ENCODE measurements at places on chromosomes 5 and 9.

- DNase-seq: no peak
Observed at GRCh38 chr5:140795259-140795641, 598 bp downstream of the PCDHA2 start.

DNA sequence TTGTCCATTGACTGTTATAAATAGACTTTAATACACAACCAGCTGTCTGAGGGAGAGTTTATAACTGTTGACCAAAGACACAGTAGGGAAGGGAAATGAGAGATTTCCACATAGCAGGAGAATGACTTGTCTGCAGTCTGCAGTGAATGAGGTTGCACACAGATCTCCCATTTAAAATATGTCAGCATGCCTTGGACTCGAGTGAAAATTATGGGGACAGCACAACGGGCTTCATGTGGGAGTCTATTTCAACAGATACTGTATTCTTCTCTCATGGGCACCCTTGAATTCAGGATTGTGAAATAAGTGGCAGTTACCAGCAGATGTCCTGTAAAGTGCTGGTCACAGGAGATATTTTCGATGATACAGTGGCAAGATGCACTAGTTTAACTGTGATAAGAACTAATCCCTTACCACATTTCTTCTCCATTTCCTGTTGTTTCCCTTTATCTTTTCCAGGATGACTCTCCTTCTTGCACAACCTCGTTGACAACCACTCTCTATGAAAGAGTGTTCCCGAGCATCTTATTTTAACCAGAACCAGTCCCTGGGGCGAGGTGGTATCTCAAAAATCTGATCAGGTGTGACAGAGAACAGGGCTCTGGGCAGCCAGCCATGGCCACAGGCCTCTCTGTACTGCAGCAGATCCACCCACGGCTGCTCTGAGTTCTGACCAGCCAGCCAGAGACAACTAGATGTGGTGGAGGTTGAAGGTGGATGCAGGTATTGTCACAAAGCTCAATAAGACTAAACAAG, 51.5 kb upstream of the MAP3K1 start:
- peak; percentile 29 for DNase-seq

- DNase-seq: no peak
Observed at GRCh38 chr9:75976549-75976948, 86.1 kb downstream of the PCSK5 start.

DNA sequence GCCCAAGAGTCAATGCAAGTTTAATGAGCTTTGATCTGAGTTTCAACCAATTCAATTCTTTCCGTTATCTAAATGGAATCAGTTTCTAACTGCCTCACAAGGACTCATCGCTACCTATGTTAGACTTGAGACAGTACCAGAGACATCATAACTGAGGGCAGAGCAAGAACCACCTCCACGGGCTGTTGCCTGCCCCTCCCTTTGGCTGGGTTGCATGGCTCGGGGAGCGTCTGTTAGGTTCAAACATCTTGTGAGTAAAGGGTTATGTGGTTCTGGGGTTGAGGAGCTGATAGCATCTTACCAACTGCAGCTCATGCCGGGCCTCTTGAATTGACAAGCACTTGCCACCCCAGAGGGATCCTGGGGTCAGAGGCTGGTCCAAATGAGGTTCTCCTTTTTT, 457.9 kb downstream of the ENC1 start:
- no peak for DNase-seq

DNA sequence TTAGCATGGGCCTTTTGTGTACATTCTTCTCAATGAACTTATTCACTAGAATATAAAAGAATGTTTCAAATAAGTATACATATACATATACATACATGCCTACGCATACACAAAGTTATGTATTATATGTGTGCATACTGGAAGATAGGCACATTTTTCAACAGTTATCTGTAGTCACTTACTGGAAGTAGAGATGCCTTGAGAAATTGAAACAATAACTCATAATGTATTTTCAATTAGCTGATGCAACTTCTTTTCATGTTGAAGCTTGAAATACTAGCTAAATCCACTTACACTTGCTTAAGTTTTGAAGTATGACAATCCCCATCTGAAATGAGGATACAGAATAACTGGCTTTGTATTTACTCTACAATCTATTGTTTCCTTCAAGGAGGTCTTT, 469.0 kb upstream of the PTGER4 start:
- no peak for DNase-seq

DNA sequence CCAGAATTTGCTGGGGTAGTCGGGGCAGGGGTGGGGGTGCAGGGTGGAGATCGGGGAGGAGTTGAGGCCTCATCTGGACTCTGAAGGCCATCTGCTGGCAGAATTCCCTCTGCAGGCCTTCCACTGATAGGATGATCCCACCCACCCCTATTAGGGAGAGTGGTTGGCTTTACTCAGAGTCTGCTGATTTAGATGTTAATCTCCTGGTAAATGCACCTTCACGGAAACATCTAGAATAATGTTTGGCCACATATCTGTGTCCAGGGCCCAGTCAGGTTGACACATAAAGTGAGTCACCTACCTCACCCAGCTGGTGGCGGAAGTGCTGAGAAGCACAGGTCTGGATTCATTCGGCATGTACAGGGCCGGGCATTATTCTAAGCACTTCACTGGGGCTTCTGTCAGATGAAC, 50.0 kb downstream of the DAPK1 start:
- DNase-seq: no peak

DNA sequence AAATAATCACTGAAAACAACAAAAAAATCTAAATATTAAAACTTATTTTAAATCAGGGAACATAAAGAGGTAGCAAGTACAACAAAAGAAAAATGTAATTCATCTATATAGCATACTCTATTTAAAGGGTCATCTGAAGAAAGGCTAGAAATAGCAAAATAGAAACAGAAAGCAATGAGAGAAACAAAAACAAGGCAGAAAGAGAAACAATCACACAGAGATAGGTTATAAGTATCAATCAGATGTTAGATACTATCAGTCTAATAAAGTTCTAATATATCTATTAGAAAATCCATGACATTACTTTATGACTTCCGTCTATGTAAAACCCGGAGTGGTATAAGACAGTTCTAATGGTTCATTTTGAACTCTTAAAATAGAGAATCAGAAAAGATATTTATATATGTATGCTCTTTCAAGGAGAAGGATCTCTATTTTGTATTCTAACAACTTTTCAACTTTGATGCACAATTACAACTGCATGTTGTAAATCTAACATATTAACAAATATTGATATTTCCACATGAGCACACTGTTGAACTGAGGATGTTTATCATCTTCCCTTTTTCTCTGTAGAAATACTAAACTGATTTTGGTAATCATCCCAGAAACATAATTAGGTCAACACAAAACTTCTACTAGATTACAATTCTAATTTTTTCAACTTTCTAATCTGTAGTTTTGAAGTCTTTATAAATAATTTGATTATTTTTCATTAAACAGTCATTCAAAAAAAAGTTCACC, 15.8 kb downstream of the RICTOR start:
- no peak for DNase-seq

GRCh38 chr5:108059334-108059733, 322.6 kb downstream of the FBXL17 start:
- DNase-seq: no peak

Data from fibroblast of lung (primary cell).